Adipocyte (in vitro differentiated cells): ENCODE measurements at places on chromosomes 13 and 19.
A peak's percentile ranks its signal among the peaks of the same experiment; 100 is the strongest.

DNA sequence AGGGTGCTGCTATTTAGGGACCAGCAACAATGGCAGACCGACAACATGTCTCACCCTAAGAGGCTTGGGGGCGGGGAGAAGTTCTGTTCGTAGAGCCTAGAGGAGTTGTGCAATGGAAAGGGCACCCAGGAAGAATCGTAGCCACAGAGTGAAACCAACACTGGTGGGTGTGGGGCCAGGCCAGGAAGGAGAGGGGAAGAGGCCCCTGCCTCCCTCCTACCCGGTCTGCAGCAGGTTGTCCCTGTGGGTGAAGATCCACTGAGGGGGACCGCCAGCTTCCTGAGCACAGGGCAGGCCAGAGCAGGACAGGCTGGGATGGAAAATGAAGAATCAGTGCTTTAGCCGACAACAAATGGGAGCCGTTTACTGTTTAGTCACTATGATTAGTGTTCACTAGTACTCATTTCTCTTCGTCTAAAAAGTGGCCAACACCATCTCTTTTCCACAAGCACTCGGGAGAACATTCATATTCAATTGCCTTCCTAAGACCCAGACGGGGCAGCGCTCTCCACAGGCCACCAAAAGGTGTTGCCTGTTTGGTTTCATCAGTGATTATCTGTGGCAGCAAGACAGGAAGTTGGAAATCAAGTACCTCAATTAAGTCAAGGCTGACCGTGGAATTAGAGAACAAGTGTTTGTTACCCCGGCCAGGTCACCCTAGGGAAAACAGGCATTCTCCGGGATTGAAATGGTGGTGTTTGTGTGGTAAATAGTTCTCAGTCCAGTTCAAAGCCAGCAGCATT lies 1.1 kb upstream of the ATP11A start:
- DNase-seq, result peak; percentile 23

DNA sequence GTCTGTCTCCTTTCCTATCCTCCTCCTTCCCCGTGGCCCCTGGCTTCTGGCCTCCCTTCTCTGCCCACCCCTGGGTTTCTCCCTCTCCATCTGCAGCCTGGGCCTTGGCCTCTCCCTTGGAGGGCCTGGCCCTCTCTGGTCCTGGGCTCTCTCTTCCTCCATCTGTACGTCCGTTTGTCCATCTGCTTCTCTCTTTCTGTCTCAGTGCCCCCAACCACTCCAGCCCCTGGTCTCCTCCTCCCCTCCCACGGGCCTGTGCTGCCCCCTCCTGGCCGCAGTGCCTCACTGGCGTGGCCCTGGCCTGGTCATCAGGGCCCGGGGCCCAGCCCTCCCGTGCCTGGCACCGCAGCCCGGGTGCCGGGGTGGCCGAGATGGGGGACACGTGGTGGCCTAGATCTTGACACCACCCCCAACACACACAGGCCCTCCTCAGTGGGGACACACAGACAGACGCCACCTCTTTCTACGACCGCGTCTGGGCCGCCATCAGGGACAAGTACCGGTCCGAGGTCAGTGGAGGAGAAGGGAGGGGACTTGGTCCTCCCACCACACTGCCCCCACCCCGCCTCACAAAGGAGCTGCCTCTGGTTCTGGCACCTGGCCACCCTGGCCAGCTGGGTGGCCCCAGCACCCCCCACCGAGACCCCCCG lies 11.3 kb downstream of the PRKCSH start:
- DNase-seq, result peak; percentile 63

DNA sequence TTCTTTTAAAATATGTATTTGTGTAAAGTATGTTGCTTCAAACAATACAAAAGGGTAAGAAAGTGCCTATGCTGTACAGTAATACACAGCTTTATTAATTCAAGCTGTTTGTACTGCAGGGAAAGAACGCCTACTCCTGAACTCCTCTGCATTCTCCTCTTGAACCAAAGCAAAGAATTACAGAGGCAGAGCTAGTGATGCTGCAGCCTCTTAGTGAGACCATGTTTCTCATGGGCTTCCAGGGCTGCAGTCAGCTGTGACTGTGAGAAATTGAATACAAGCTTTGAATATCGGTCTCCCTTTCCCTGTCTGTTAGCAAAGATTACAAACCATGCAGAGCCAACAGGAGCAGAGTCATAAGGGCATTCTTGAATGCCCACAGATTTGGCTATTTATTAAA lies 248.5 kb downstream of the SLITRK1 start:
- DNase-seq, result peak; percentile 66

DNA sequence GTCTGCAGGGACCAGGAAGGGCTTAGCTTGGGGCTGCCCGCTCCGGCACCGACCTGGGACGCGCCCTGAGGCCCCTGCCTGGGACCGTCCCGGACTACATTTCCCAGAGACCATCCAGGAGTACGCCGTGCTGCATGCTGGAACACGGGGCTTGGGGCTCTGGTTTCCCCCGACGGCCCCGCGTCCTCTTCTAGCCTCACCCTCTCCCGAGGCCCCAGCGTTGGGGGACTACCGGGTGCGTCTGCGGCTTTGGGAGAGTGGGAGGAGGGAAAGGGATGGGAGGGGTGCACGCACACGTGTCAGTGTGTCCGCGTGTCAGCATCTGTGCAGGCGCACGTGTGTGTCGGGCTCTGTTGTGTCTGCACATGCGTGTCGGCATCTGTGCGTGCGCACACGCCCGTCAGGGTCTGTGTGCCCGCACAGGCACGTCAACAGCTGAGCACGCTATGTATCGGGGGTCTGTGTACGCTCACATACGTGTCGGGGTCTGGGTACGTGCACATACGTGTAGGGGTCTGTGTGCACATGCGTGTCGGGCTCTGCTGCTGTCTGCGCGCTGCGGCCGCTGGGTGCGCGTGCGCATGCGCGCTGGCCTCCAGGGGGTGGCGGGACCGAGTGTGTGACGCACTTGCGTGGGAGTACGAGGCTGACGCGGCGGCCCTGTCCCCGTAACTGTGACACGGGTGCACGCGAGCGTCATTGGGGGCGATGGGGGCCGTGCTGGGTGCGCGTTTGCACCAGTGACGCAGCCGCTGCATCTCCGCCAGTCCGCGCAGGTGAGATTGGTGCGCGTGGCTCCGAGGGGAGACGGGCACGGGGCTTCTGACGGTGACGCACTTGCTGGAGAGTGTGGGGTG lies at the start of gene ZNF331:
Gene ZNF331, plus strand, starts transcription at position 625 of the 857 bp plus-strand sequence. CDS start 31,232 bp downstream, outside the sequence.
- peak; percentile 81 for DNase-seq

DNA sequence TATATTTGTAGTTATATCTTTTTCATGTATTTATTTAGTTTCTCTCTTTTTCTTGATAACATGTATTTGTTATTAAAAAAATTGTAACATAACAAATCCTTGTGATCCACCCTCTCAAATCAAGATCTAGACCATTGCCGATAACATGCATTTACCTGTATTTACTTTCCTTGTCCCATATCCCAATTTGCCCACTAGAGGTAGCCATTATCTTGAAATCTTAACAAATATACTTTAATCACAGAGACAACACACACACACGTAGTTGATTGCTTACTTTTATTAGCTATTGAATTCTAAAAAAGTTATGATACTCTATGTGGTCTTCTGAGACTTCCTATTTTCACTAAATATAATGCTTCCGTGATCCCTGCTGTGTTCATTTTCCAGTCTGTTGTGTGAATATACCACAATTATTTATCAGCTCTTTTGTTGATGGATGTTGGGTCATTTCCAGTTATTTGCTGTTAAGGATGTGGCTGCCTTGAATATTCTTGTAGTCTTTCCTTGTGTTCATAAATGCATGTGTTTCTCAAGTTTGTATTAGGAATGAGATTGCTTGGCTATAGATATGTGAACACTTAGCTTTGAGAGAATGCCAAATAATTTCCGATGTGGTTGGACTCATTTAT lies 31.3 kb upstream of the ZMYM2 start:
- DNase-seq, result peak; percentile 48

GRCh38 chr19:17527326-17527725 lies 15.9 kb downstream of the PGLS start:
- no peak for DNase-seq

GRCh38 chr13:27595055-27595811 lies 25.1 kb downstream of the LNX2 start:
- no peak for DNase-seq

GRCh38 chr19:13428352-13428751 lies 77.9 kb downstream of the CACNA1A start:
- peak; percentile 19 for DNase-seq

GRCh38 chr19:494171-495080 lies 1.9 kb upstream of the MADCAM1 start:
- no peak for DNase-seq

GRCh38 chr13:94033830-94034642 lies 445.4 kb downstream of the DCT start:
- DNase-seq, result no peak

- no peak for DNase-seq
Measured at GRCh38 chr19:18754501-18754900, 36.6 kb downstream of the COMP start.

DNA sequence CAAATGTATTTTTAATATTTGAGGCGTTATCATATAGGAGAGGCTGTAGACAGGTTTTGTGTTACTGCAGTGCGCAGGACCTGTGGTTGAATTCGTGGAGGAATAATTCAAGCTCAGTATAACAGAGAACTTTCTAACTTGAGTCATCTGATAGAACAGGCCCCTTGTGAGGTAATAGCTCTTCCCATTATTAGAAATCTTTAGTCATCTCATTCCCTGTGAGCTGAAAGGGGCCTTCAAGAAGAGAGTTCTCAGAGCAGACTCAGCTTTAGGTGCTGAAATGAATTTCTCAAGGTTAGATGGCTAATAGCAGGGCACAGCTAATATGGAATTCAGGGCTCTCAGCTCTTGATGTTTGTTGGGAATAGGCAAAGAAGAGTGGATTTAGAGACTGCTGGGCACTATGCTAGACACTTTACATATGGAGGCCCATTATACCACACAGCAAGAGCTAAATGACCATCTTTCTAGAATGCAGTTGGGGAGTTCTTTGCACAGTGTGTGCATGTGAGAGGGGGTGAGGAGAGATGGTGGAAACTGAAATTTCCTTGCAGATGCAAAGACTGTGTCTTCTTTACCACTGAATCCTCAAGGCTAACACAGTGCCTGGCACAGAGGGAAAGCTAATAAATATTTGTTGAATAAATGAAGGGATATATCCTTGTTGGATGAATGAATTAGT lies 89.5 kb downstream of the DGKH start:
- no peak for DNase-seq

GRCh38 chr19:30323904-30324303 lies 48.3 kb upstream of the ZNF536 start:
- no peak for DNase-seq

DNA sequence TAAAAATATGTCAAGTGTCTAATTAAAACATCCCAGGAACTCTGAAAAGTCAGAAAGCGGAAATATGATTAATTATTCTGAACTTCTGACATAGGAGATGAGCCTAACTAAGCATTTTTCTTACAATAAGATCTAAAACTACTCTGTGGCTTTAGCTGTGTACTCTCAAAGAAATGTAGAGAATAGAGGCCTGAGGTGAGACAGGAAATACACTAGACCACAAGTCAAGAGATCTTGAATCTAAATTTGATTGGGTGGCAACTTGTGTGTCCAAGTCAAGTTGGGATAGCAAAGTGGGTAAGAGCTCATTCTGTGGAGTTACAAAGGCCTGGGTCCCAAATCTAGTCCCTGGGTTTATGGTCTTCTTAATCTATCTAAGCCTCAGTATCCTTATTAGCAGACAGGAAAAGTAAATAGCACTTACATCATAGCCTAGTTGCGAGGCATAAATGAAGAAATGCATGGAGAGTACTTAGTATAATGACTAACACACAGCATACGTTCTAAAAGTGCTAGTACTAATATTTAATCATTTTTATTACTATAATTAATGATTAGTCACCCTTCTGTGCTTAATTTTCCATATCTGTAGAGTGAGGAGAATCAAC lies 9.4 kb upstream of the LRRC63 start:
- DNase-seq, result no peak

- DNase-seq, result peak; percentile 47
Measured at GRCh38 chr19:9885077-9885552, 50.0 kb downstream of the PIN1 start.

- peak; percentile 85 for DNase-seq
Measured at GRCh38 chr13:36344173-36344572, 2.0 kb downstream of the SPART start.

DNA sequence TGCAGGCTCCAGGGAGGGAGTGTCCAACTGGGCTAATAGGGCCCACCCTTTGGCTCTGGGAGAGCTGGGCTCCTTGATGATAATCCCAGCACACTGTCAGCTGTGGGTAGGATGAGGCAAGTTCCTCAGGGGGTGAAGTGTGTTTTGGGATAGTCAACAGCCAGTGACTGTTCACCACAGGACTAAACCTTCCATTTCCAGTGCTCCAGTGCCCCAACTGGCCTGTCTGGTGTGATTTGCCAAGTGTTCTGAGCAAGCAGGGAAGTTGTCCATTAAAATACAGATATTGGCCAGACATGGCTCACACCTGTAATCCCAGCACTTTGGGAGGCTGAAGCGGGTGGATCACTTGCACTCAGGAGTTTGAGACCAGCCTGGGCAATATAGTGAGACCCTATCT lies 150.9 kb downstream of the TM9SF2 start:
- no peak for DNase-seq

- peak; percentile 96 for DNase-seq
Measured at GRCh38 chr19:37719111-37719926, at the start of gene ZNF607. Gene ZNF607 (minus strand): TSS chr19:37719761. CDS start chr19:37711618, 8,143 bp downstream.

DNA sequence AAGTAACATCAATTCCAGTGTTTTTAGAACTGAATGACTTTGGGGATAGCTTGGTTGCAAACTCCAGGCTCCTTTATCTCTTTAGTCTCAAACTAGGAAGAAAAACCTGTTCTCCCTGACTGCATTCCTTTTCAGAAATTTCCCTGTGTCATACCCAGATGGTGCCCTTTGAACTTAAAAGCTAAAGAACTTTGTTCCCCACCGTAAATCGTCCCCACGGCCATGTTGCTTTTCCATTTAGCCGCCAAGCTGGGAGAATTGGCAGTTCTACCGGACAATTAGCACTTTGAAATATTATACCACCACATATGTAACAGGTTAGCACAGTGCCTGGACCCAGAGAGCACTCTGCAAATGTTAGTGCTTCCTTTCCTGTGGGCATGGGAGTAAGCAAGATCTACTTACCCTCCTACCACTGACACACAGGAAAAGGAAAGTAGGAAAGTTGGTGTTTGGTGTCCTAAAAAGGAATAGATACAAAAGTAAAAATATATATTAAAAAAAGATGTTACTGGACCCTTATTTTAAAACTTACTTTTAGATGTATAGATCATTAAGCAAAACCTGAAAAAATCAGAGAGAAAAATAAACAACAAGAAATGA lies 191.9 kb upstream of the MIR17HG start:
- no peak for DNase-seq

GRCh38 chr13:37899753-37900152 lies 30.2 kb upstream of the TRPC4 start:
- DNase-seq, result no peak

DNA sequence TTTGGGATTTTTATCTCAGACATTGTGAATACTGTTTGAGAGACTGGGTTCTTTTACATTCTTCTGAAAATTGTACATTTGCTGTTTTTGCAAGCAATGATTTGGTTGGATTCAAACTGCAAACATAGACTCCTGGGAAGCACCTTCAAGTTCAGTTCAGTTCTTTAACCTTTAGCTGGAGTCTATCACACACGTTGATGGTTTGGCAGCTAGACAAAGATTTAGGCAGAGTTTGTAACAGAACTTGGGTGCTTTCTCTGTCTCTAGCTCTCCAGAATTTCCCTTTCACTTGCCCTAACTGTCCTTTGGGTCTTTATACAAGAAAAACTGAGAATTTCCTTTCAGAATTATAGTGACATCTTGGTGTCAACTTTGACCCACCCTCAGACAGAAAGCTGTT lies 556.6 kb downstream of the DIAPH3 start:
- DNase-seq, result no peak
